T-cell (primary cell): ENCODE measurements at places on chromosomes 12 and 14. TPM values are rescaled to one million over a fixed set of nuclear protein-coding genes. Genes with fewer than 3 reads are reported as not detected.

- H3K36me3 ChIP-seq = no peaks in the 10 kb centered on the region
- no peaks in the 10 kb centered on the region for H3K4me1 ChIP-seq
- no peak overlapping the region for H3K4me3 ChIP-seq
- H3K27me3 ChIP-seq = peaks cover 38% of the 10 kb centered on the region
Observed at GRCh38 chr14:90511252-90511651, 114.4 kb downstream of the CALM1 start.

GRCh38 chr12:31651893-31652521 is 7.5 kb upstream of the ETFBKMT start:
- H3K4me1 ChIP-seq = peaks cover 2% of the 10 kb centered on the region
- H3K36me3 ChIP-seq = no peaks in the 10 kb centered on the region
- no peak overlapping the region for H3K27ac ChIP-seq
- DNase-seq = no peak
- no peak overlapping the region for H3K4me3 ChIP-seq

Gene SLC6A15
- total RNA-seq = not detected

DNA sequence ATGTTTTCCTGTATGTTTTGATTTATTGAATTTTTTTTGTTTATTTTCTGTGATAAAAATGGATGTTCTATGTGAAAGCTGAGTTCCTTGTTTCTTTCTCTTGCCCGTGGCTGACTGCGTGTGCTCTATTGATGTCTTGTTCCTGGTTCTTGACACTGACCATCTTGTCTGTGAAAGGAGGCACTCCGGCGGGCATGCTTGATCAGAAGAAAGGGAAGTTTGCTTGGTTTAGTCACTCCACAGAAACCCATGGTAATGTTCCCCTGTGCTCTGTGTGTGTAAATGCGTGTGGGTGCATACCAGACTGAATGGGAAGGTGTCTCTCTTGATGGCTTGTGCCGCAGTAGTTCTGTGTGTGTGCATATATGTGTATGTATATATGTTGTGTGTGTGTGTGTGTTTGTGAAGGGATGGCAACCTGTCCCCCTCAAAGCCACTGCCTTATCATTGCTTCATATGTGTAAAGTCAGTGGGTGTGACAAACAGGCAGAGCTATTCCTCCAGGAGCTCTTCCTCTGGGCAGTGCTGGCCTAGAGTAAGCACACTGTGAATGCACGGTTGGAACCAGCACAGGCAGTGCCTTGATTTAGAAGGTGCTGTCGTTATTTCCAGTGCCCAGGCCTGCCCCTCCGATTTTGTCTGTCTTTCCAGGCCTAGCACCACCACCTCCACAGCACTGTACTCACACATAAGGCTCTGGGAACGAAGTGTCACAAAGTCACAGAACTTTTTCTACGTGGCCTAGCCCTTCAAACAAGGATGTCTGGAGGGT is 247.3 kb upstream of the FKBP4 start:
- no peaks in the 10 kb centered on the region for H3K4me1 ChIP-seq
- H3K4me3 ChIP-seq = no peak overlapping the region
- H3K27me3 ChIP-seq = peaks cover 20% of the 10 kb centered on the region
- H3K36me3 ChIP-seq = no peaks in the 10 kb centered on the region

DNA sequence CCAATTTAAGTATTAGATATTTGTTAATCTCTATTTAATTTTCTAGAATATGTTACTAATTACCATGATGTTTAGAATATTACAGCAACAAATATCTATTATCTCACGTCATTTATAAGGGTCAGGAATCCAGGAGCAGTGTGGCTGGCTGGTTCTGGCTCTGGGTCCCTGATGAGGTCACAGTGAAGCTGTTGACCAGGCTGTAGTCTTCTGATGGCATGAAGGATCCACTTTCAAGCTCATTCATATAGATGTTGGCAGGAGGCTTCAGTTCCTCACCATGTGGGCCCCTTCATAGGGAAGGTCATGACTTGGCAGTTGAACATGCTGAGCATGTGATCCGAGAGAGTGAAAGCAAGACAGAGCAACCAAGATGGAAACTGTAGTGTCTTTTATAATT is 375.6 kb downstream of the ATP23 start:
- H3K4me1 ChIP-seq = no peaks in the 10 kb centered on the region
- no peaks in the 10 kb centered on the region for H3K36me3 ChIP-seq
- no peak overlapping the region for H3K4me3 ChIP-seq
- DNase-seq = no peak

Gene OR10G3
- total RNA-seq = not detected

Gene LYZ
- total RNA-seq = 17.4 TPM

Gene GALNT8
- total RNA-seq = 0.41 TPM

Gene MAGOHB
- total RNA-seq = 22.9 TPM

- H3K36me3 ChIP-seq = peaks cover 5% of the 10 kb centered on the region
- H3K4me3 ChIP-seq = no peak overlapping the region
- no peaks in the 10 kb centered on the region for H3K27me3 ChIP-seq
- peaks cover 2% of the 10 kb centered on the region for H3K4me1 ChIP-seq
- no peak for DNase-seq
- peak overlapping the region; percentile 10 for H3K27ac ChIP-seq
Observed at GRCh38 chr12:66144791-66145754, 14.5 kb upstream of the LLPH start.

- H3K4me1 ChIP-seq = no peaks in the 10 kb centered on the region
- no peaks in the 10 kb centered on the region for H3K36me3 ChIP-seq
- no peak overlapping the region for H3K4me3 ChIP-seq
- no peak for DNase-seq
- no peak overlapping the region for H3K27ac ChIP-seq
- peaks cover 9% of the 10 kb centered on the region for H3K27me3 ChIP-seq
Observed at GRCh38 chr12:106288494-106289195, 13.9 kb upstream of the TCP11L2 start.

GRCh38 chr12:129870796-129871195 is 33.0 kb downstream of the TMEM132D start:
- H3K27me3 ChIP-seq = no peaks in the 10 kb centered on the region
- DNase-seq = no peak
- H3K4me3 ChIP-seq = no peak overlapping the region
- H3K4me1 ChIP-seq = no peaks in the 10 kb centered on the region
- H3K36me3 ChIP-seq = no peaks in the 10 kb centered on the region

DNA sequence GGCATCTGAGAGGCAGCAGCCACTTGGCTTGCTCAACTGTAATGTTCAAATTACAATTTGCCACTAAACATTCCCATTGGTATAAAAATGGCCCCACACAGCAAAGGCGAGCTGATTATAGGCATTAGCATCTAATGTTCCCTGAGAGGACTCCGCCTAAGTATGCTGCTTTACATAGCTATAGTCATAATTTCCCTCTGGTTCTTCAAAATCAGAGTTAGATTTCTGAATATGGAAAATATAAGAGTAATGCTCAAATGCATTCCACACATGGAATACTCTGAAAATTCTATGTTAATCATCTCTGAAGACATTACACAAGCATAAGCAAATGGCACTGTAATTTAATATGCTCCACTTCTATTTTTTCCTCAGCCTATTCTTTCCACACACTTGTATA is 83.7 kb upstream of the BTG1 start:
- H3K27ac ChIP-seq = no peak overlapping the region
- no peaks in the 10 kb centered on the region for H3K36me3 ChIP-seq
- H3K4me1 ChIP-seq = peaks cover 13% of the 10 kb centered on the region
- DNase-seq = no peak
- no peaks in the 10 kb centered on the region for H3K27me3 ChIP-seq
- H3K4me3 ChIP-seq = no peak overlapping the region

GRCh38 chr12:56565510-56566101 is 44.0 kb downstream of the RBMS2 start:
- no peaks in the 10 kb centered on the region for H3K27me3 ChIP-seq
- no peak overlapping the region for H3K27ac ChIP-seq
- H3K36me3 ChIP-seq = no peaks in the 10 kb centered on the region
- H3K4me3 ChIP-seq = no peak overlapping the region

DNA sequence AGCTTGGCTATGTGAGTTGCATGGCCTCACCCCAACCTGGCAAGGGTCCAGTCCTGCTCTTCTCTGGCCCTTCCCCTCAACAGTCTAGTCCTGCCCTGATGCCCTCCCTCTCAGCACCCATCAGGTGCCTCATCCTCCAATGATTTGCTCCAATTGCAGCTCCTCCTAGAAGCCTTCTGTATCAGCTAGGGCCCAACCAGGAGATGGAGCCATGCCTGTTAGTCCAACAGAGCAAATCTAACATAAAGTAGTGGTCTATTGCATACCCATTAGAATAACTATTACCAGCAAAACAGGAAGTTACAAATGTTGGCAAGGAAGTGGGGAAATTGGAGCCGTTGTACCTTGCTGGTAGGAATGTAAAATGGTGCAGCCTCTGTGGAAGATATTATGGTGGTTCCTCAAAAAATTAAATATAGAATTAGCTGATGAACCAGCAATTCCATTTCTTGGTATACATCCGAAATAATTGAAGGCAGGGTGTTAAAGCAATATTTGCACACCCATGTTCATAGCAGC is 163.5 kb downstream of the VRK1 start:
- DNase-seq = no peak
- H3K36me3 ChIP-seq = no peaks in the 10 kb centered on the region
- peaks cover 7% of the 10 kb centered on the region for H3K4me1 ChIP-seq
- no peak overlapping the region for H3K27ac ChIP-seq

DNA sequence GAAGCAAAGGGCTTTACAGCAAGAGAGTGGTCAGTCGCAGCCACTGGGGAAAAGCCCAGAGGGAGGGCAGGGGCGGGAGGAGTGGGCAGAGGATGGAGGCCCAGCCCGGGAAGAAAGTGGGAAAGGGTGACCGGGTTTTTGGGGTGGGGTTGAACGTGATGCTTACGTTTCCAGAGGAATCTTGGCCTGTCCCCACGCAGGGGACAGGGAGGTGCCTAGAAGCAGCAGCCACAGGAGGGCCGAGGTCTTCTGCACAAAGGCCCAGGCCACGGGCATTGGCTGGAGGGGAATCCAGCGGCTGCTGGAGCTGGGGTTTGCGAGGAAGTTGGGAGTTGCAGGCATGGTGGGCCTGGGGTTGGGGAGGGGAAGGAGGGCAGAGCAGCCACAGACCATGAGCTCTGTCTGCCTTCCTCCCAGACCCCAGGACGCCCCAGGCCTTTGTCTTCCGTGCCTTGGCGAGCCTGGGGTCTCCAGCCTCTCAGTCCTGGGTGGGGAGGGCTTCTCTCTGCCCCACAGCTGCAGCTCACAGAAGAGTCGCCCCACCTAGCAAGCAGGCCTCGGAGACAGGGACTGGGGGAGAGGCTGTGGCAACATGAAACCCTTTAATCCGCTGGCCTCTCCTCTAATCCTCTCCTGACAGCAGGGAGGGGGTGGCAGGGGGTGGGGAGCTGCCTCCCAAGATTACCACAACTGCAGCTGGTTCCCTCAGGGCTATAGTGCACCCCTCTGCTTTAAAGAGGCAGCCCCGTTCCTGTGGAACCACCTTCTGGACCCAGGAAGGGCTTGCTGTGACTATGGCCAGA is at the start of gene CACNA2D4:
Gene CACNA2D4, minus strand, starts transcription at position 572 of the 803 bp plus-strand sequence. Its CDS starts 179 bp downstream, at position 393.
- H3K4me1 ChIP-seq = peaks cover 31% of the 10 kb centered on the region
- no peak within 1 kb of the TSS for H3K27ac ChIP-seq
- H3K36me3 ChIP-seq = no peaks in the 10 kb centered on the region
- peaks cover 47% of the 10 kb centered on the region for H3K27me3 ChIP-seq
- no peak within 1 kb of the TSS for H3K4me3 ChIP-seq

- no peaks in the 10 kb centered on the region for H3K4me1 ChIP-seq
- no peak overlapping the region for H3K4me3 ChIP-seq
- H3K27ac ChIP-seq = no peak overlapping the region
- DNase-seq = no peak
- no peaks in the 10 kb centered on the region for H3K27me3 ChIP-seq
Observed at GRCh38 chr12:81245907-81246570, 168.2 kb downstream of the ACSS3 start.

DNA sequence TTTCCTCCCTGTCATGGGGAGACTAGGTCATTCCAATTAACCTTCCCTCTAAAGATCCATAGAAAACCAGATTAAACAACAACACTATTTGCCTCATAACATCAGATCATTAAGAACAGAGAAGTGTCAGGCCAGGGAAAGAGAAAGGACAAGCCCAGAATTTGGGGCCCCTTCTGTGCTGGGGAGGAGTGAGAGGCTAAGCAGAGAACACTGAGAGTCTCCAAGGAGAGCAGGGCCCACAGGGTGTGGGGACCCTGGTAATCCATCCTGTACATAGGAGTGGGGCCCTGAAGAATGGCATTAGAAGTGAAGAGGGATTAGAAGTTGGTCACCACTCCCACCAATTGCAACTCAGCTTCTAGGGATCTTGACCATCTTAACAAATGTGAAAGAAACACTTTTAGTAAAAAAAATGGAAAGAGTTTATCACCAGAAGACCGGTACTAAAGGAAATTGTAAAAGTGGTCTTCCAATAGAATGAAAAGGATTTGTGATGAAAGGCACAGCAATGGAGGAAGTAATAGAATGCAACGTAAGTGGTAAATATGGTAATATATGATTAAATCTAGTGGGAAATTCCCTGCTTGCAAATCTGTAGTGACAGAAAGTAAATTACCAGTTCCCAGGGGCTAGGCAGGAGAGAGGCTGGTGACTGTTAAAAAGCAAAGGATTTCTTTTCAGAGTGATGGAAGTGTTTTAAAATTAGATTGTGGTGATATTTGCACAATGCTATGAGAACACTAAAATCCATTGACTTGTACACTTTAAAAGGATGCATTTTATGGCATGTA is 14.0 kb upstream of the TMTC1 start:
- no peaks in the 10 kb centered on the region for H3K4me1 ChIP-seq
- no peak for DNase-seq
- no peaks in the 10 kb centered on the region for H3K27me3 ChIP-seq

Gene DENND5B
- total RNA-seq = 0.38 TPM

- H3K27me3 ChIP-seq = peaks cover 6% of the 10 kb centered on the region
- H3K36me3 ChIP-seq = no peaks in the 10 kb centered on the region
- no peak overlapping the region for H3K4me3 ChIP-seq
Observed at GRCh38 chr14:73627151-73627558, 14.8 kb downstream of the ACOT6 start.

Gene AQP5
- total RNA-seq = not detected

DNA sequence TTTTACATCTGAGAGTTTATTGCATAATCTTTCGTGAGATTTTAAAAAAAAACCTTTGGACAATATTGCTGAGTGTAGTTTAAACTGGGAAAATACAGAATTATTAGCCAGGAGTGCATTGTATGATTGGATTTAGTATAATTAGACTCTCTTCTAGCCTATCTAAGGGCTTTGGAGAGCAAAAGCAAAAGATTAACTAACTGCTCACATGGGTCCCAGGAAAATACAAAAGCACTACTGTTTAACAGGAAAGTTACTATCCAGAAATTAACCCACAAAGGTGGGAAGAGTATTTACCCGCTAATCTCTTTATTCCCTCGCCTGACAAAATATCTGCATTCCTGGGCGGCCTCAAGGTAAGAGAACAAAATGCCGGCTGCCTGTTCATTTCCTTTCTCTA is 309.5 kb downstream of the ATXN7L3B start:
- DNase-seq = no peak
- H3K27me3 ChIP-seq = no peaks in the 10 kb centered on the region
- H3K27ac ChIP-seq = no peak overlapping the region
- H3K4me1 ChIP-seq = no peaks in the 10 kb centered on the region
- no peaks in the 10 kb centered on the region for H3K36me3 ChIP-seq
